ENCODE measurements at places on chromosomes 4 and X.

GRCh38 chr4:110611968-110612447 lies 10.9 kb downstream of the PITX2 start:
- no peak for DNase-seq

GRCh38 chr4:139266583-139267257 lies 13.3 kb downstream of the MGARP start:
- peak; percentile 59 for DNase-seq

DNA sequence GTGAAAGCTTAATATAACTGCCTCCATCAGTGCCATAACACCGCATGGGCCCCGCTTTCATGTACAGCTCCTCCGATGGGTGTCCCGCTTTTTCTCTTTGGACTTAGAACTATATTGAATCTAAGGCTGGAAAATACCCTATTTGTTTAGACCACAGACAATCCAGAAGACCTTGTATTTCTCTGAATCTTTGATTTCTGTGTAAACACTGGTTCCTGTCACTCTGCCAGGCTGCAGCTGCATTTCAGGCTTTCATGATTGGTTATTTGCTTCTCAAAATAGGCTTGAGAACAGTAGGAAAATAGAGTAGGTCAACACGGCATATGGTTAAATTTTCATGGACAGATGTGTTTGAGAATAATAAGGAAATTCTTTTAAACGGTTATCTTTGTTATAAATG lies 80.0 kb downstream of the NWD2 start:
- no peak for DNase-seq

DNA sequence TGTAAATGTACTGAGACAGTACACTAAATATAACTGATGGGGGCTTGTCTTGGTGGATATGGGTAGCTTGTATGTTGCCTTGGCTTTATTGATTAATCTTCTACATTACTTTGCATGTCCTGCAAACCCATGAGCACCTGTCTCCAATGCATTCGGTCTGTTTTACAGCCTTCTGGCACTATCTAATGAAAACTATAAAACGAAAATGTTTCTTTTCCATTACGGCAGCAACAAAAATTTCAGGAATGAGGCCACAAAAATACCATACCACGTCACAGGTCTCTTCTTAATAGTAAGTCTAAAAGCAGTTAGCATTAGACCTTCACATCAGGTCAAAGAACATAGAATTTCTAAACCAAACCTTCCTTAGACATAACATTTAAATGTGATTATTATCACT lies 49.8 kb downstream of the EDNRA start:
- no peak for DNase-seq

DNA sequence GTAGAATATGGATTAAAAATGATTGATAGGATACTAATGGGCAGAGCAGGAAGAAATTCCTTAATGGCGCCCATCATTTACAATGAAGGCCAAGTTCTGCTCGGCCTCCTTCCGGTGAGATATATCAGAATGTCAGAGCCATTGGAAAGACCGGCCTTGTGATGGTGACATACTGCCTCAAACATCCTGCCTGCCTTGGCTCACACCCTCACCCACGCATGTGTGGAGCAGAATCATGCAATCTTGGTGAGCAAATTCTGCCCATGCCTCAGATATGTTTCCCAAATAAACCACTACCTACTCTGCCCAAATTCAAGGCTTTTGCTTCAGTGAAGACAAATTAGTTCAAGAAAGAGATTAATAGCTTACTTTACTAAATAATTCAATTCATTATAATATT lies 163.3 kb downstream of the MID1 start:
- no peak for DNase-seq

- DNase-seq = peak; percentile 81
These were observed 119.5 kb upstream of the AFF2 start for GRCh38 chrX:148380650-148381561.

- DNase-seq = no peak
These were observed 39.8 kb downstream of the RAB33A start for GRCh38 chrX:130211415-130212186.

GRCh38 chrX:66005830-66006449 lies 33.9 kb downstream of the VSIG4 start:
- peak; percentile 46 for DNase-seq

GRCh38 chr4:183354219-183354618 lies 32.0 kb upstream of the CLDN24 start:
- no peak for DNase-seq

- DNase-seq = no peak
These were observed 113.7 kb upstream of the TLR3 start for GRCh38 chr4:185955151-185955770.

- peak; percentile 25 for DNase-seq
These were observed 58.0 kb downstream of the SEPTIN11 start for GRCh38 chr4:77007358-77008230.

GRCh38 chrX:124033821-124034220 lies 72.3 kb downstream of the STAG2 start:
- no peak for DNase-seq

GRCh38 chrX:20454117-20454516 lies 187.4 kb upstream of the RPS6KA3 start:
- DNase-seq = no peak

DNA sequence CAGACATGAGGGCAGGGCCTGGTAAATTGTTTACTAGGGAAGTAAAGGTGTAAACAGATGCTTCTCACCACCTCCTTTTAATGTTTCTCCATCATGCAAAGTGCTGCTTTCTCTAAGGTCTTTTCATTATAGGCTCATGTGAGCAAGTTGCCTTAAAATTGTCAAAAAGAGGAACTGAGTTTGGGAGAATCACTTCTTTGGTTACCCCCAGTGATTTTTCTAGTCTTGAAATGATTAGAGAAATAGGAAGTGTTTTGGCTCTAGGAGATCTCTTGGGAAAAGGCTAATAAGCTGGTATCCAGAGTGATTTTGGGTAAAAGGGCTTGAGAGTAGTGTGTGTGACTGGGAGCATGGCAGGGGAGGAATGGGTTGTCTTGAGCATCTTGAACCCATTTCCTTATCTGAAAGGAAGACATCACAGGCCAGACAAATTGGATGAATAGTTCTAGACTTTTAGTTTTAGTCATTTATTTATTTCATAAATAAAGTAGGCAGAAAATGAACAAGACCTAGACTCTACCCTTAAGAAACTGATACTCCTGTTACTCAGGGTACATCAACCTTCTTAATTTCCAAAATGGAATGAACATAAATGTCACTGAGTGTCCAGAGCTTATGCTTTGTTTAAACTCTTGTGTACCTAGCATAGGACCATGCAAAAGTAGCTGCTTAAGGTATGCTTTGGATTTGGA lies 14.2 kb downstream of the GRPR start:
- DNase-seq = no peak

DNA sequence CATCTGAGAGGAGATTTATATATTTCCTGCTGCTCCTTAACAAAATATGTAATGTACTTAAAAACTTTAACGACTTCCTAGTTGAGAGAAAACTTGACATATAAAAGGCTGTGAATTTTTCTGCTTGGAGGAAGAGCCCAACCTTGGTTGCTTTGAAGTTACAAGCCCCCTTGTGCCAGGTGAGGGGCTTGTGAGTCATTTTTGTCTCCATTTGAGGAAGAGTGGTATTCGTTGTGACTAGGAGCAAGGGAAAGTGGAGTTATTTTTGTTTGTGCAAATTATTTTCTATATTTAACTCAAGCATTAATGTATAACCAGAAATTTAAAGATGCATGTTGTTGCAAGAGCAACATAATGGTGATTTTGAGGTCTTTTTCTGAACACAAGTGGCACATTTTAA lies 99.0 kb upstream of the DDX3X start:
- DNase-seq = no peak

Data from Kasumi-1 (cell line).